ENCODE measurements at places on chromosomes 11 and 22.
A peak's percentile ranks its signal among the peaks of the same experiment; 100 is the strongest.

- no peak overlapping the region for H3K27ac ChIP-seq
- no peak for DNase-seq
- no peak overlapping the region for H3K4me3 ChIP-seq
Measured at GRCh38 chr11:45617871-45618601, 47.4 kb downstream of the CHST1 start.

DNA sequence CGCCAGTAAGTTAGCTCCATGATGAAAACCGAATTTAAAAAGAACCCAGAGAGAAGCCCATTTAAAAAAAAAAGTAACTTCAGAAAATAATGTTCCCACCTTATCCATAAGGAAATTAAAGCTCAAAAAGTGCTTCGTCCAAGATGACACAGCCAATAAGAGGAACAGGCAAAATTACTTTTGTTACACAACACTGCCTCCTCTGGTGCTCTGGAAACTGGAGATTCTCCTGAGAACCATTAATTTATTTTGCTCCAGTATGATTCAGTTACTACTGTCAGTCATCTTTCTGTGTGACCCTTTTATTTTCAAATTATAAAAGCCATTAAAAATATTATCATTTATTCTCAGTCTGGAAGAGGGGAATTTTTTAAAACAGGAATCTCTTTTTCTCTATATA is 2.0 kb downstream of the IFT27 start:
- peak; percentile 65 for DNase-seq
- no peak overlapping the region for H3K4me3 ChIP-seq
- no peak overlapping the region for H3K27ac ChIP-seq
- no peaks in the 10 kb centered on the region for H3K27me3 ChIP-seq
- H3K4me1 ChIP-seq, result peaks cover 33% of the 10 kb centered on the region
- H3K36me3 ChIP-seq, result no peaks in the 10 kb centered on the region

DNA sequence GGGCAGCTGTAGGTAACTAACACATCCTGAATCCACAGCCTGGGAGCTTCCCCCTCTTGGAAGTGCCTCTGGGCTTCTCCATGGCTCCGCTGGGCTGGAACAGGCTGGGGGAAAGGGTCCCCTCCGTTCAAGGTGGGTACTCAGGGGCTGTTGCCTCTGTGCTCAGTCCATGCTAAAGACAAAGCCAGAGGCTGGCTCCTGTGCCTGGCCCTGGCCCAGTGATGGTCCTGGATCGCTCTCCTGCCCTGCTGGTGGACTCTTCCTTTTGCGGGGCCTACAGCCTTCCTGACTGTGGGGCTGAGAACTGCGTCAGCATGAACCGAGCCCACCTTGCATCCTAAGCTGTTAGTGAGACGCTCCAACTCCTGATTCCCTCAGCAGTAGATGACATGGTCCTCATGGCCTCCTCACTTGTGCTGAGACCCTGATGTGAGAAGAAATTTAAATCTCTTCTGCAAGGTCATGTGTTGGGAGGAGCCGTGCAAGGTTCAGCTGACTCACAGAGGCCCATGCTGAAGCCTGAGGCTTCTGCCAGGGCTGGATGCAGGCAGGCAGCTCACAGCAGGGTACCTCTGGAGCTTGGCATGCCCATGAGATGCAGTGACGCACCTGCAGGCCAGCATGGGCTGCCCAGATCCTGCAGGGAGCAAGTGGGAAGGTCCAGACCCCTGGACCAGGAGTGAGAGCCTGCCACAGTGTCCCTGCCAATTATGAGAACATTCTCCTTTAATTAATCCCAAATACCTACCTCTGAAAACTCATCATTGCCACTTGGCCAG is 1285.5 kb downstream of the TBC1D22A start:
- DNase-seq, result no peak
- peaks cover 4% of the 10 kb centered on the region for H3K27me3 ChIP-seq
- no peaks in the 10 kb centered on the region for H3K36me3 ChIP-seq
- no peak overlapping the region for H3K4me3 ChIP-seq

GRCh38 chr11:45217991-45218390 is 68.2 kb downstream of the SYT13 start:
- H3K4me1 ChIP-seq, result no peaks in the 10 kb centered on the region
- DNase-seq, result no peak
- H3K36me3 ChIP-seq, result peaks cover 19% of the 10 kb centered on the region
- H3K27ac ChIP-seq, result no peak overlapping the region
- no peak overlapping the region for H3K4me3 ChIP-seq

- H3K27me3 ChIP-seq, result no peaks in the 10 kb centered on the region
- H3K4me3 ChIP-seq, result no peak overlapping the region
- no peak overlapping the region for H3K27ac ChIP-seq
- no peaks in the 10 kb centered on the region for H3K36me3 ChIP-seq
- no peaks in the 10 kb centered on the region for H3K4me1 ChIP-seq
Measured at GRCh38 chr22:37043828-37044538, 7.6 kb upstream of the KCTD17 start.

DNA sequence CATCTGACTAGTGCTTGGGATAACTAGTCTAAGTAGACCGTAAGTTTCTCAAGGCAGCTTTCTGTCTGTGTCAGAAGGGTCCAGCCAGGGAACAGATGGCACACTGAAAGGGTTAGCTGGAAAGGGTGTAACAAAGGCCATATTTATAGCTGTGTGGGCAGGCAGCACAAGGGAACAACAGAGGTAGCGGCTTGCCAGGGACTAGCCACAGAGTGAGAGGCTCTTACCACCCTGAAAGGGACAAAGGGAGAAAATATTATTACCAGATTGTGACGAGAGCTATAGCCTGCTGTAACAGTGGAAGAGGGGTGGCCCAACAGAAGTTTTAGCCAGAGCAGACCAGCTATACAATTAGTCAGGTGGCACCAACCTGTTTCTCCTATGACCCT is 129.4 kb downstream of the CCDC34 start:
- DNase-seq, result no peak
- no peak overlapping the region for H3K27ac ChIP-seq
- no peak overlapping the region for H3K4me3 ChIP-seq
- H3K4me1 ChIP-seq, result no peaks in the 10 kb centered on the region

GRCh38 chr11:8989453-8989852 is 14.3 kb downstream of the NRIP3 start:
- H3K27ac ChIP-seq, result no peak overlapping the region
- H3K27me3 ChIP-seq, result no peaks in the 10 kb centered on the region
- DNase-seq, result no peak
- H3K4me3 ChIP-seq, result no peak overlapping the region
- H3K36me3 ChIP-seq, result no peaks in the 10 kb centered on the region

DNA sequence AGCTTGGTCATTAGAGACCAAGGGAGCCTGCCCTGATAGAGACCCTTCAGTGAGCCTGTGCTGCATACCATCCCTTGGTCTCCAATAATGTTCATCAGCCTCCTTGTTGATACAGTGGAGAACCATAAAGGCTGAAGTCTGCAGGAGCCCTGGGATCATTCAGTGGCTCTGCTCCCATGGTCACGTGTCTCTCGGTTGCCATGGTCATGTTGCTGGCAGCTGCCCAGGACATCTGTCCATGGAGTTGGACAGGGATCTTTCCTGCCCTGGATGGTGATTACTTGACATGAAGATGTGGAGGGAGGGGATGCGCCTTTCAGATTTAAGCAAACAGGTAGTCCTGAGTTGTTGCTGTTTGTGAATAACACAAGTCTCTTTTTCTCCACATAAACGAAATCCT is 38.2 kb downstream of the CYB5R2 start:
- H3K36me3 ChIP-seq, result no peaks in the 10 kb centered on the region
- H3K4me1 ChIP-seq, result no peaks in the 10 kb centered on the region
- no peak overlapping the region for H3K27ac ChIP-seq
- H3K4me3 ChIP-seq, result no peak overlapping the region

DNA sequence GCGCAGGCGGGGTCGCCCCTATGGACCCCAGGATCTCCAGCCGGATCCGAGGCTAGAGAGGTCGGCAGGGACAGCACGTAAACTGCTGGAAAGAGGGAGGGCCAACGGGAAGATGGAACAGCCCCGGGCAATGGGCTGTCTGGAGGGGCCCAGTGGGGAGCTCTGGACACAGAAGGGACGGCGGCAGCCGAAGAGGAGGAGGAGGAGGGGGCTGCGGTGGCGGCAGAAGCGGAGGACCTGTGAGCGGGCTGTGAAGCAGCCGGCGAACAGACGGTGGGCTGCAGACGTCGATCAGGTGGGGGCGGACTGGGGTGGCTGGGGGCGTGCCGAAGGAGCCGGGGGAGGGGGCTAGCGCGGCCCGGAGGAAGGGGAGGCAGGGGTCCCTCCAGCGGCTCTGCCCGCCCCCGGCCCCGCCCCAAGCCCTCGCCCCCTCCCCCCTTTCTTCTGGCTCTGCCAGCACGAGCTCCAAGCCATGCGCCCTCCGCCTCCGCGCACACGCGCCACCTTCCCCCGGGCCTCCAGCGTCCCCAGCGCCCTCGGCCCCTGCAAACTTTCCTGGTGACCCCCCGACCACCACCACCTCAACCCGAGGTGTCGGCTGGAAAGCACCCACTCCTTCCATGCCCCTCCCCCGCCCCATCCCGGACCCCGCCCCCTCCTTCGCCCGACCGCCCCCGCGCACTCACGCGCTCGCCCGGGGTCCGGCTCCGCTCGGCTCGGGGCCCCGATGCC is 432 bp downstream of the TNKS1BP1 start:
- H3K36me3 ChIP-seq, result peaks cover 8% of the 10 kb centered on the region
- DNase-seq, result peak; percentile 10

DNA sequence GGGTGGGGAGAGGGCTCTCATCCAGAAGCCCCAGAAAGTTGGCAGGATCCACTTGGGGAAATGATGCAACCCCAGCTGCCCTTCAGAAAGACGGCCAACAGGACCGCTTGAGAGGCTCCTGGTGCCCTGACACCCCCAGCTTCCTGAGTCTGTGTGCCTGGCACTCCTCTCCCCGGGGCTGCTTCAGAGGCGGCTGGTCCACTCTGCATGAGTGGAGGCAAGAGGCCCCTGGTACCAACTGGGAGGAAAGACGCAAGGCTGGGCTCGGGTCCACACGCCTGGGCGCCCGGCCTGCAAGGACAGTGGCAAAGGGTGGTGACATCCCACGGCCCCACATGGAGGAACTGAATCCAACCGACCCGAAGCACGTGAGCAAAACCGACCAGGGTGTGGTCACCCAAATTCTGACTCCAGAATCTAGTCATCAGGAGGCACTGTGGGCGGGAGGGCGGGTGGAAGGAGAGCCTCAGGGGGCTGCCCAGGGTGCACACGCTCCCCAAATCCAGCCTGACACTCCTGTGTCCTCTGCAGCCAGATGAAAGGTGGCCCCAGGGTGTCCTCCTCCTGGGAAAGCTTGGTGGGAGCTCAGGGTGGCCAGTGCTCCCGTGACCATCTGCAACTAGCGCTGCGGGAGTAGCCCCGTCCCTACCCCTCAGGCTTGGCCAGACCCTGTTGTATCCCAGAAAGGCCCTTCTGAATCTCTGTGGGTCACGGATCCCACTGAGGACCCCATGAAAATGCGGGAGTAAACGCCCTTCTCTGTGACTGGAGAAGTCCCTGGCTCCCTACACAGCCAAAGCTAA is 3.7 kb downstream of the RNH1 start:
- peak; percentile 29 for DNase-seq
- peaks cover 2% of the 10 kb centered on the region for H3K27me3 ChIP-seq
- peak overlapping the region; percentile 77 for H3K4me3 ChIP-seq
- peaks cover 40% of the 10 kb centered on the region for H3K4me1 ChIP-seq
- H3K36me3 ChIP-seq, result peaks cover 42% of the 10 kb centered on the region

DNA sequence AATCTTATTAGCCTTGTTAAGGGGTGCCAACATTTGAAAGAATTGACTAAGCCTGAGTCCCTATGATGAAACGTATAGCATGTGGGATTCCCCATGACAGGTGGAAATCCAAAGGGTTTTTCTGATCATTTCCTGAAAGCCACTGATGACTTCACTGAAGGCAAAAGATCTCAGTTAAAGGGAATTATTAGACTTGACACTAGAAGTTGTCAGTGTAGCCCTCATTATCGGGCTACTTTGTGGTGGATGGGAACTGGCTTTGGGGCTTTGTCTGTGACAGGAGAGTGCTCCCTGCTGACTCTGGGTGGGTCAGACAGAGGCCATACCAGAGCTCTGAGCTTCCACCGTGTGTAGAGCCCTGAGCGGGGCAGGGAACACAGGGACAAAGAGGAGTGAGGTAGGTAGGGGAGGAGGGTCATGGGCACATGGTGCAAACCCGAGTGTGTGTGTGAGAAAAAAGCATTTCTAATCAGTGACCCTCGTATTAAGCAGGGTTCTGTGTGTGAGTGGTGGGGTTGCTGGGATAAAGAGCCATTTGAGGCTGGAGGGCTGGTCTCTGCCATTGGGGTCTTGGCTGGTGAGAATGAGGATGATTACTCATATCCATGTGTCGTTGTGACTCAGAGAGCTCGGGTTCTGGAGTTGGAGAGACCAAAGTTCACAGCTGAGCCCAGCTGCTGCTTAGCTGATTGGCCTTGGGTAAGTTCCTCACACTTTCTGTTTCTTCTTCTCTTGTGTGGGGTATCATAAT is 101.1 kb downstream of the GRIK4 start:
- H3K4me3 ChIP-seq, result no peak overlapping the region
- H3K36me3 ChIP-seq, result no peaks in the 10 kb centered on the region
- no peak for DNase-seq
- no peak overlapping the region for H3K27ac ChIP-seq

- H3K4me1 ChIP-seq, result no peaks in the 10 kb centered on the region
- H3K4me3 ChIP-seq, result no peak overlapping the region
- H3K27me3 ChIP-seq, result no peaks in the 10 kb centered on the region
- peak; percentile 25 for DNase-seq
- no peak overlapping the region for H3K27ac ChIP-seq
Measured at GRCh38 chr11:22780952-22781593, 48.5 kb downstream of the SVIP start.

DNA sequence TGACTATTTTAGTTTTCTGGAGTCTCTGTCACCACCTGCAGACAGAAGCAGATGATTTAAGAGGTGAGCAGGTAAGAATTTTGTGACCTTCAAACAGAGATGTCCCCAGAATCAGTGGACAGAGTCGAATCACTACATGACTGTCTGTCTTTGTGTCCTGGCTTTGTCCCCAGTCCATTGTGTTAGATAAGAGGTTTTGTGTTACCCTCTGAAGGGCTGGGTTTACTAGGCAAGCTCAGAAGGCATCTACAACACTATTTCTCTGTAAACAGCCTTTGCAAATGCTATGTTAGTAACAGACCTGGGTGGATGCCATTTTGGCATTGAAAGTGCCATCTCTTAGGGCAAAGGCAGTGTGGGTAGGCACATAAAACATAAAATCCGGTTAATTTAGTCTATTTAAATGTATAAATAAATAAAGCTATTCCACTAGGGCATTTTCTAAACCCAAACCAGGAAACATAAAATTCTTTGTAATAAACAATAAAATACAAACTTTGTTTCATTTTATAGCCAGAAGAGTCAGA is 40.3 kb upstream of the CADM1 start:
- no peak overlapping the region for H3K27ac ChIP-seq
- DNase-seq, result no peak
- no peaks in the 10 kb centered on the region for H3K27me3 ChIP-seq
- H3K36me3 ChIP-seq, result no peaks in the 10 kb centered on the region
- no peak overlapping the region for H3K4me3 ChIP-seq

All from common myeloid progenitor, CD34-positive (primary cell).